HEK293T (cell line): ENCODE measurements at places on chromosomes 12 and 14.

GRCh38 chr12:50190859-50191258 is 23.7 kb upstream of the CERS5 start:
- DNase-seq = no peak

DNA sequence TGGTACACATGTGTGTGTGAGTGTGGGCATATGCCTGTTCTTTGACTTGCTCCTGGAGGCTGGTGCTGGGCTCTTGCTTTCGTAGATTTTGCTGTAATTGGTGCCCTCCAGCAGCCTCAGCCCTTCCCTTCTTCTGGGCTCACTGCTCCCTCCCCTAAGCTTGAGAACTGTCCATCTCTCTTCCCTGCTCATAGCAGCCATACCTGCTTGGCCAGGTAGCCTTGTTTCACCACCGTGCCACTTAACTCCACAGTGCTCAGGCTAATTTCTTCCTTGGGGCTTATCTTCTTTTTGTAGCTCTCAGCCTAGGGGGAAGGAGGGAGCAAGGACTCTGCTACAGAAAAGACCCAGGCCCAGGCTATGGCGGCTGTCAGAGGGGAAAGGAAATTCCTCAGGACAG is 19.8 kb downstream of the PLEK2 start:
- DNase-seq = no peak

GRCh38 chr12:122067966-122068365 is 10.6 kb upstream of the MLXIP start:
- DNase-seq = no peak

- DNase-seq = no peak
These were observed 220.4 kb downstream of the NUBPL start for GRCh38 chr14:31781578-31781977.

- peak; percentile 26 for DNase-seq
These were observed 162.7 kb upstream of the PWP1 start for GRCh38 chr12:107522692-107523477.
